ENCODE measurements at places on chromosomes 3 and 15.

- no peak for DNase-seq
Measured at GRCh38 chr3:76456322-76456721, 583.6 kb upstream of the ROBO2 start.

- no peak for DNase-seq
Measured at GRCh38 chr15:74262151-74262550, 26.0 kb downstream of the CCDC33 start.

DNA sequence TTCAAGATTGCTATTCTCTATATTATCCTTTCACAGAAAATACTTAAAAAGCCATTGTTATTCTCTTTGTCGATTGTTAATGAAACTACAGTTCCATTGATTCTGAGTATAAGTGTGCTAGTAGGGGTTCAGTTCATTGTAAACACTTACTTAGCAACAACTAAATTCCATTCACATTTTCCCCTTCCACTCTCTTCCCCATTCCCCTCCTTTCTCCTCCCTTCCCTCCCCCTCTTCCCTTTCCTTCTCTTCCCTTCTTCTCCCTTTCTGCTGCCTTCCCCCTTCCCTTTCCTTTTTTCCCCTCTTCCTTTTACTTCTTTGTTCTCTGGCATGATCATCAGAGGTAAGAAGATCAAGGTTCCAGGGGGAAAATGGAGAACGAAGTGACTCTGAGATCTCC, 21.3 kb upstream of the RIOX2 start:
- DNase-seq = no peak

- no peak for DNase-seq
Measured at GRCh38 chr15:90095521-90095959, 6.7 kb downstream of the IDH2 start.

- no peak for DNase-seq
Measured at GRCh38 chr3:129121016-129121791, 400 bp downstream of the RAB43 start.

- no peak for DNase-seq
Measured at GRCh38 chr3:43243590-43244587, 42.5 kb upstream of the SNRK start.
